CD4-positive, alpha-beta T cell treated with Interleukin-12 subunit alpha and Interleukin-12 subunit beta, for 1 hour (primary cell): ENCODE measurements at places on chromosomes 2 and 18.
A peak's percentile ranks its signal among the peaks of the same experiment; 100 is the strongest.

DNA sequence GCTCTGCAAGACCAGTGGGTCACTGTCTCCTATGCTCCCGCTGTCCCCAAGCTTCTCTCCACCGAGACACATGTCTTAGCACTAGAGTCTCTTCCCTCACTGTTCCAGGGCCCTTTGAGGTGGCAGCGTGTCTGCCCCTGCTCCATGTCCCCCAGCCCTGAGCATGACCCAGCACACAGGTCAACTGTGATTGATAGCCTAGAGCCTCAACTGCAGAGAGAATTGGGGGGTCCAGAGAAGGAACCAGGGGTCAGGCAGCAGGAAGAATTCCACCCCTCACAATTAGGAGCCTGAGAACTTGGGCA, 54.6 kb upstream of the ODC1 start:
- DNase-seq: no peak

DNA sequence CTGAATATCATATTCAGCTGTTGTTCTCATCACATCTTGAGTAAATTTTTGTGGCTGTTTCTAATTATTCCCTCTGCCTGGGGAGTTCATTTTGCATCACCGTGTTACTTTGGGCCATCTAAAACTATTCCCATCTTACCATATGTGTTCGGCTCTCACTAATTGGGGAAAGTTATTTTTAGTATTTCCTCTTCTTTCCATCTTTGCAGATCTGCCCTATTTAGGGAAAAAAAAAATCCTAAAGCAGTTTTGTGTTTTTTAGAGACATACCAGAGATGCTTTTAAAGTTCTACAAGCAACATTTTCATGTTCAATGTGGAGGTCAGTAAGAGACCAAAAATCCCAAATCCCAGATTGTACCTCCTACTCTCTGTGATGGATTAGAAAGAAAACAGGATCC, 111.3 kb upstream of the NDUFV2 start:
- no peak for DNase-seq

- DNase-seq: no peak
These were observed 81.4 kb downstream of the MSH2 start for GRCh38 chr2:47484396-47484795.

DNA sequence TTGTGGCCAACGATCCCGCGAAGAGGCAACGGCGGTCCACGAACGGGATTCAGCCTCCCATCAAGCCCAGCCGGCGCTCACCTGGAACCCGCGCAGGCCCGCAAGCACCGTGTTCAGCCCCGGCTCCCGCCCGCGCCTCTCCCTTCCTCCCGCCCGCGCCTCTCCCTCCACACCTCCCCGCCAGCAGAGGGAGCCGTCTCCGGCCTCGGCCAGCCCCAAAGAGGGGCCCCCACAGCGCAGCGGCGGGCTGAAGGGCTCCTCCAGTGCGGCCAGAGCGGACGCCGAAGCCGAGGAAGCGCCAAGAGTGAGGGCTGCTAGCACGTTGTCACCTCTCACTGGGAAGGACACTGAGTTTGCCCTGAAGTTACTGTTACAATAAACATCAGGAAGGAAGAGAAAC, 55.3 kb upstream of the LAPTM4A start:
- DNase-seq: peak; percentile 29

- no peak for DNase-seq
These were observed 7.1 kb downstream of the CCNYL1 start for GRCh38 chr2:207718521-207718920.

- DNase-seq: no peak
These were observed 95.3 kb upstream of the BZW1 start for GRCh38 chr2:200716386-200716785.

DNA sequence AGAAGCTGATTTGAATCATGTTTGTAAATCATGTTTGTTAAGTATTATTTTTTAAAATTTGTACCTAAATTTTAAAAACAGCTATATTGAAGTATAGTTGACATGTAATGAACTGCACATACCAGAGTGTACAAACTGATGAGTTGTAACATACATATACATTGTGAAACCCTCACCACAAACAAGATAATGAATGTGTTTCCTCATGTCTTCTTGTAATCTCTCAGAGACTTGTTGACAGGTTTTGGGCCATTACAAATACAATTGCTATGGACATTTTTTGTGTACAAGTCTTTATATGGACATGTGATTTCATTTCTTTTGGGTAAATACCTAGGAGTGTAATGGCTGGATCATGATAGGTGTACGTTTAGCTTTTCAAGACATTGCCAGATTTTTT, 21.5 kb downstream of the WDR43 start:
- DNase-seq: no peak

DNA sequence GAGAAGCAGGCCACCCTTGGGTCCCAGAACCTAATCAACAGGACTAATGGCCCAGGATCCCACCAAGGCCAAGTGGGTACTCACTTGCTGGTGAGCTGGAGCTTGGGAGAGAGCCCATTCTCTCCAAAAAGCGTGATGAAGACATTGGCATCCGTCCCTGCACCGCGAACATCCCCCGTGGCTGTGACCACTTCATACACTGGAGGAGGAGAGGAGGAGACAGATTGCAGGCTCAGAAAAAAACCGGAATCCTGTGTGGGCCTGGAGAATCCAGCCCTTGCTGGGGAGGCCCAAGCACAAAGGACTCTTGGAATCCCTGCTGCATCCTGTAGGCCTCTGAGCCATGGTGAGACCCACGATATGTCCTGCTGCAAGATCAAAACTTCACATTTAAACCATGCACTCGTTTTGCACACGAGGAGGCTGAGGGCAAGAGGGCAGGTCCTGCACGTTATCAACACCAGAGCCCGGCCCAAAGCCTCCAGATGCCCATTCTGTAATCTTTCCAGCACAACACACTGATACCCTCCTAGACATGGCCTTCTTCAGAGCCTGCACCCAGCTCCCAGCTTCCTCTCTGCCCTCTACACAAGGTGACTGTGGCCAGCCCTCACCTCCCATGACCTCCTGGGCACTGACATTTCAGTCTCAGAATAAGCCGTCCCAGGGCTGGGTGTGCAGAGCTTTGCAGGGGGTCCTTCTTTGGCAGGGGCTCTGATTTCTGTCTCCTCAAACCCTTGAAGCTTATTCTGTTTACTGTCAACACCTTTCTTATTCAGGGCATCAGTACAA, 7.8 kb downstream of the LOXHD1 start:
- DNase-seq: no peak

- no peak for DNase-seq
These were observed 731.4 kb upstream of the CHAC2 start for GRCh38 chr2:53036196-53036595.
